ENCODE measurements at places on chromosomes 11 and 22.

DNA sequence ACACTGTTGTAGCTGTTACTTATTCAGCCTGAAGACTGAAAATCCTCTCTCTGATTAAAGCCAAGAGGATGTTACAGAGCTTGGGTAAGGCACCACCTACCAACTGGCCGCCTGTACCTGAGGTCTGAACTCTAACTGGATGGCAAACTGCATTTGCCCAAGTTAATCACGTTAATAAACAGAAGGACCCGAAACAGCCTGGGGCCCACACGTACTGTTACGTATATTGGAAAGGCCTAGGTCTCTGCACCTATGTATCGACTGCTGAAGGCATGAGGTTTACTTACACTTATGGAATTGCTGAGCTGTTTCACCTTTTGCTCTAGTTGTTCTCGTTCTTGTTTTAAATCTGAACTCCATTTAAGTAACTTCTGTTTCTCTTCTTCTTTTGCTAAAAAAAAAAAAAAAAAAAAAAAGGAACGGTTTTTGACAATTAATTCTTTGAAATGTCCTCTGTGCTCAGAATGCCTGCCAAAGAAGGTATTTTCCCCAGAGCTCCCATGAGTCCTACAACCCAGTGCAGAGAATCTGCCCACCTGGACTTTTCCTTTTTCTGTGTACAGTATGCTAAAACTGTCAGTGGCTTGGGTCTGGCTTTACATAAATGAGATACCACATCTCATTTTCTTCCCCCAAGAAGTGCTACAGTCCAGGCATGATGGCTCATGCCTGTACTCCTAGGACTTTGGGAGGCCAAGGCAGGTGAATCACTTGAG is 13.1 kb downstream of the LARGE2 start:
- DNase-seq = no peak

DNA sequence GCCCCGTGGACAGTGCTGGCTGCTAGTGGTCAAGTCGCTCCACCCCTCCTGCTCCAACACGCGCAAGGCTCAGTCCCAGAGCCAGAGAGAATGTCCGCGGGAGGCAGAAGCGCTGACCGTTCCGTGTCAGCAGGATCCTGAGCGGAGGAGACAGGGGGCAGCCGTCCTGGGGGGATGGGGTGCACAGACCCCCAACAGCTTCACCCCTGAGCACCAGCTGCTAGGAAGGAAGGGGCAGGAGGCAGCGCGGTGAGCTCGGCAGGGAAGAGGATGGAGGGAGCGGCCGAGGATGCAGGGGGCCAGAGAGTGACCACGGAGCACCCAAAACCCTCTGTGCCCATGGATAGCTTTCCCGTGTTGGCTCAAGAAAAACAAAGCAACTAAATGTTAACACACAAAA is 6.4 kb upstream of the TTLL8 start:
- no peak for DNase-seq

- DNase-seq = no peak
Observed at GRCh38 chr11:106959800-106960199, 58.5 kb downstream of the GUCY1A2 start.

- DNase-seq = no peak
Observed at GRCh38 chr11:67211656-67212436, 54.4 kb upstream of the GRK2 start.

DNA sequence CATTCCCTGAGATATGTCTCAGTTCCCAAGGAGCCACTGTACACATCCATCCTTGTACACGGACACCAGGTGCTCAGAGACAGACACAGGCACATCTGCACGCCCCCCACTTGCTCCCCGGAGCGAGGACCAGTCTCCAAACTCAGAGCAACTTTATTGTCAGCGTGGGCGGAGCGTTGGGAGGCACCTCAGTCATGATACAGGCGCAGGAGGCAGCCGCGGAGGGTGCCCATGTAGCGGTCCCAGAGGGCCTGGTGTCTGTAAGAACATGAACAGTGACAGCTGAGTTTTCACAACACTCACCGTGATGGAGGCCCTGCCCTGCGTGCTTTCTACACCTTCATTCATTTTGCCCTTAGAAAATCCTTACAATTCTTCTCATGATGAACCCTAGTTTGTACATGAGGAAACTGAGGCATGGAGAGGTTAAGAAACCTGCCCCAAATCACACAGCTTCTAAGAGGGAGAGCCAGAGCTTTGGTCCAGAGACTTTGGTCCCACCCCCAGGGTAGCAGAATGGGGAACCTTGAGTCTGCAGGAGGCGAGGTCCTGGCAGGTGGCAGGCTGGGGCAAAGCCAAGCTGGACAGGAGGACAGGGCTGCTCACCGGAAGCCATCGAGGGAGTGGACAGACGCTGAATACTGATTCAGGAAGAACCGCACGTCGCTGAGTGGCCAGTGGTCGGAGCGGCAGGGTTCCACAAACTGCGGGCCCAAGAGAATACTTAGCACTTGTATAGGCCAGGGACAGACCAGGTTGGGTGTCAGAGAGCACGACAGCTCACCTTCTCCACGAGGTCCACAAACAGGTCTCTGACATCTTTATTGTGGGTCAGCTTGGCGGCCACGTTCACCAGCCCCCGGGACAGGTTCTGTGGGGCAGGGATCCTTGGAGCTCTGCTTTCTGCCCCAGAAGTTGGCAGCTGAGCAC is 4.2 kb downstream of the FIBP start:
- DNase-seq = peak; percentile 46

DNA sequence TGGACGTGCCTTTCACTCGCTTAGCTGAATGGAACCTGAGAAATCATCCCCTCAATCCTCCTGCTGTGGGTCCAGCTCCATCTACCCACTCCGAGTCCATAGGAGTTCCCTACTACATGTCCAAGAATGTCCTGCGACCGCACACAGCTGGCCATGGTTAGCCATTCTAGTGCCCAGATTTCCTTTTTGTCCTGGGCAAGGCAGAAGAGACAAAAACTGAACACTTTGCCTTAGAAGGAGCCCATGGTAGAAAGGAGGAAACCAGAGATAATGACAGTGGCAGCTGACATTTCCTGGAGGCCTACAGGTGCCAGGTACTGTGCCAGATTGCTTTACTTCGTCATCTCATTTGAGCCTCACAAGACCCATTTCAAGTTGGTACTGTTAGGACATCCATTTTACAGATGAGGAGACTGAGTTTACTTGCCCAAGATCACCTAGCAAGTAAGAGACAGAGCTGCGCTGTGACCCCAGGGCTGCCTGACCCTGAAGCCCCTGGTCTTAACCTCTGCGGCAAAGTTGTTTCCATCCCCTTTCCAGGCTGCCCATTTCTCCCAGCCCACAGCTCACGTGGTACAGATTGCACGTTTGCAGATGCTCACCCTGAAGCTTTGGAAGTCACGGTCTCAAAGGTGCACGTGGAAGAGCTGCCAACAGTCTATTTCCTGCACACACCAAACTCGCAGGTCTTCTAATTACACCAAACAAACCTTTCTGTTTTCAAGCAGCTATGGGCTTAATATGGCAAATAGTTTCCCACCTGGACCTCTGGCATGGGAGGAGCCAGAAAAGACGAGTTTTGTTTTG is 112.7 kb downstream of the ZBTB16 start:
- DNase-seq = peak; percentile 72

DNA sequence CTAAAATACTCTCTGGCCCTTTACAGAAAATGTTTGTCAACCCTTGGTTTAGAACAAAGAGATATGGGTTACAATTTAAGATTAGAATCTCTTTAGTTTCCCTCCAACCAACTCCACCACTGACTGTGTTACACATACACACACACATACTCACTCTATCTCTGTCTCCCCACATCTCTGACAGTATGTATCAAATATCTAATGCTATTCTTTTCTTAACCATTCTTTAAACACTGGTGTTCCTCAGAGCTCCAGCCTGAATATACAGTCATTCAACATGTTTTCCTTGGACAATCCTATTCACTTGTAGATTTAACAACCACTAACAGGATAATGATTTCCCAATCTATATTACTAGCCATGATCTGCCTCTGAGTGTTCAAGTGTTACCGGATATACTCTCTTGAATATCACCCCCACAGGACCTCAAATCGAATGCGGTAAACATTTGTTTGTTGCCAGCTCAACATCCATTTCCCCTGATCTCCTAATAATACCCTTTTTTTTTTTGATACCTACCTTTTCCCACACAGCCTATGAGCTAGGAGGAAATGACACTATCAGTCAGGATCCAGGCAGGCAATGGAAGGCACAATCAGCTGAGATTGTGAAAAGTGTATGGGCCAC is 6.1 kb downstream of the MPZL3 start:
- DNase-seq = no peak

- DNase-seq = no peak
Observed at GRCh38 chr11:124294687-124295086, 19.1 kb downstream of the OR8D1 start.

DNA sequence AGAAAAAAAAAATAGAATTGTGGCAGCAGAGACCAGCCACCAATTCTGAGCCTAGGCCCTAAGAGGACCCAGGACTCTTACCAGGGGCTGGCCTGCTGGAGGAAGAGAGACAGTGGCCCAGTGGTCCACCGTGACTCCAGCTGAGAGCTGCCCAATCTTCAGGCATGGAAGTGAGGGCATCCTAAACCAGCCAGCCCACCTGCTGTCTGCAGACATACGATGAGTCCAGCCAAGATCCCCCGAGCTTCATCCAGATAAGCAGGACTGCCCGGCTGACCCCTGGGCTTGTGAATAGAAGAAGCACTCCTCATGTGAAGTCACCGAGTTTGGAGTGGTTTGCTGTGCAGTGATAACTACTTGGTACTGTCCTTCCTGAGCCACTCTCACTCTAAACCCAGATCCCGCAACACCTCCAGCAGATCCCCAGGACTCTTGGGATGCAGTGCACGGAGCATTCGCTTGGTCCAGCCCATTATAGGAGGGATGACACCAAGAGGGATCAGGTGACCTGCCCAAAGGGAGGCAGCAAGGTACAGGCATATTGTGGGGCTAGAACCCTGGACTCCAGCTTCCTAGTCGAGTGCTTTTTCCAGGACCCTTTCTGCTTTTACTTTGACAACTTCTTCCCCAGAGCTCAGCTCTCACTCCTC is 41.7 kb upstream of the FGF3 start:
- DNase-seq = peak; percentile 37

- no peak for DNase-seq
Observed at GRCh38 chr11:108597736-108598355, 4.3 kb upstream of the EXPH5 start.

GRCh38 chr11:111372538-111372937 is 6.5 kb downstream of the POU2AF1 start:
- DNase-seq = no peak

GRCh38 chr11:66976925-66977324 is 1.8 kb downstream of the C11orf86 start:
- DNase-seq = no peak

DNA sequence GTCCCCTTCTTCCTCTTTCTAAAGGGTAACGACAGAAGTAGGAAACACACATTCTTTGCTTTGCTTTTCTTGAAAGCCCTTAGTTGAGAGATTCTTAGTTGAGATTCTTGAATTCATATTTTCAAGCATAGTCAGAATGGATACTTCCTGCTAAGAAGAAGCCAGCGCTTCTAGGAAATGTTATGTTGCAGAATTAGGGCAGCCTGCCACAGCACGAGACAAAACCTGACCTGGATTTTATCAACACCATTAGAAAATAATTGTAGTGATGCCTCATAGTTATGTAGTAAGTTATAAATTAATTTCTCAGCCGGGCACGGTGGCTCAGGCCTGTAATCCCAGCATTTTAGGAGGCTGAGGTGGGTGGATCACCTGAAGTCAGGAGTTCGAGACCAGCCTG is 37.9 kb upstream of the NUP160 start:
- no peak for DNase-seq

GRCh38 chr11:47216121-47216798 is 1.5 kb downstream of the DDB2 start:
- no peak for DNase-seq

DNA sequence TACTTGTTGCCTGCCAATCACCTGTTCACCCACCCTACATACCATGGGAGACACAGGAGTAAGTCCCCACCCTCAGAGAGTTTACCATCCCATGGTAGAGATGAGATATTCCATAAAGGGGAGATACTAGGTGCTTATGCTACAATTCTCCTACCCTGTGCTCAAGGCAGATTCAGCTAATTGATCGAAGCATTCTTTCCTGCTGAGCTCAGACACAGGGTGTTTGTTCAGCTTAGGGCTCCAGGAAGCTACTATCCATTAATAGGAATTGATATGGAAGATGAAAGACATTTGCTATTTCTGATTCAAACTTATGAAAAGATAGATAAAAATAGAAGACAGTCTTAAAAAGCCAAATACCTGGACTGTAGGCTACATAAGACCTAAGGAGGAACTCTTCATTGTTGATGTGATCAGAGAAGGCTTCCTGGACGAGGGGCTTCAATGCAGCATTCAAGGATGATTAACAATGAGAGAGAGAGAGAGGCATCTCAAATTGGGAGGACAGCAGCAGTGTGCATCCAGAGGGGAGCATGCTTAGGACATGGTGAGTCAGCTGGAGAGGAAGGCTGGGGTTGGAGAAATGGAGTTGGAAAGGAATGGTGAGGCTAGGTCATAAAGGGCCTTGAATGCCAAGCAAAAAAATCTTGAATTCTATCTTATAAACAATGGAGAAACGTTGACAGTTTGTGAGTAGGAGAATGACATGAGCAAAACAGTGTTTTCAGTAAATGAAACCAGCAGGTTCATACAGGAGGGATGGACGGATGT is 15.0 kb downstream of the SYT13 start:
- DNase-seq = no peak

DNA sequence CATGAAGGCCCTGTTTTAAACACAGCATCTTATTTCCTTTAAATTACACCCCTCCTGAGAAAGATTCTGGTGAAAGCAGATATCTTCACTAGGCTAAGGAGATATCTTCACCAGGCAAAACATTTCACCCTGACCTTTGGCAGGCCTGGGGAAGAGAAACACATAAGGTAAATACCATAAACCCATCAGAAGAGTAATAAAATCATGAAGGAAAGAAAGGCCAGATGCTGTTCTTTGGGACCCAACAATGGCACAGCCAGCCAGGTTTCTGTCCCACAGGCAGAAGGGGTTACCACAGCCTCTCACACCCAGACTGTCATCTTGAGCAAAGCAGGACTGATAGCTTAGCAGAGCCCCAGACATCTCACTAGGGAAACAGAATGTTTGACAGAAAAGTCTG is 125.4 kb downstream of the CCDC34 start:
- no peak for DNase-seq

DNA sequence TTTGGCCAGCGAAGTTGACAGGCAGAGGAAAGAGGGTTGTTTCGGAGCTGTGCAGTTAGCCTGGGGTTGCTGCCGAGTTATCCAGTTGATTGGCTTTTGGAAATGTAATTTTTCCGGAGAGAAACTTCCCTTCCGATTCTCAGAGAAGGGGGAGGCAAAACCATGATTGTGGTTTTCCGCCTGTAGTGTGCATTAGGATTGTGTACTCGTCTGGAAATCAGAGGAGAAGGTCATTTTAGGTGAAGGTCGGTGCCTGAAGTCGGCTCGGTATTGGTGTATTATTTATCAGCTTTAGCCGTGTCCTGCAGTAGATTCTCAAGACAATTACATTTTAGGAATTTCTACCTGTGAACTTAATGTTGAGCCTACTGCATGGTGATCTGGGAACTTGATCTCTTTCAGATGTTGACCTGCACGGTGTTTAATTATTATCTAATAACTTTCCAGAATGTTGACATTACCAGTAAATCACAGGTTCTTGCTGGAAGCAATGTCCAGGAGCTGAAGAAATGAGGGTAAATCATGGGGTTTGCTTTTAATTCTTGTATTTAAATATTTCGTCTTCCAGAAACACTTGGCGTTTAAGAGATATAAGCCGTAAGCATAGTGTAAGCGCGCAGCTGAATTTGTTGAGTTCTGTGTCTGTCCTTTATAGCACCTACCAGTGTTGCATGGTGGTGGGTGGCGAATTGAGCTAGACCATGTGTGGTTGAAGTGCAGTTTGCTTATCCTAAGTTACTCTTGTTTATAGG is 1.3 kb downstream of the ARHGEF12 start:
- no peak for DNase-seq

Measured in left lobe of liver (tissue), 2 donors.